ENCODE measurements at places on chromosomes 7 and 10. TPM values are rescaled to one million over a fixed set of nuclear protein-coding genes. Genes with fewer than 3 reads are reported as not detected.

The CRTAC1 gene
- not detected for total RNA-seq

The AKR1D1 gene
- not detected for total RNA-seq

The PCDH15 gene
- total RNA-seq: not detected

The VSTM2A gene
- not detected for total RNA-seq

The HACD1 gene
- total RNA-seq: 27.8 TPM

The RTKN2 gene
- total RNA-seq: 0.99 TPM

The CCDC71L gene
- total RNA-seq: 77.0 TPM

The CAV2 gene
- total RNA-seq: 256 TPM

The STEAP4 gene
- total RNA-seq: 0.76 TPM

The GHRHR gene
- not detected for total RNA-seq

The ZNF804B gene
- not detected for total RNA-seq

The OPN1SW gene
- not detected for total RNA-seq

The C10orf90 gene
- not detected for total RNA-seq

The FOXK1 gene
- 21.0 TPM for total RNA-seq

The C10orf53 gene
- not detected for total RNA-seq

The CXCL12 gene
- not detected for total RNA-seq

The HOGA1 gene
- 0.55 TPM for total RNA-seq

The NKX2-3 gene
- total RNA-seq: not detected

The CLRN3 gene
- not detected for total RNA-seq

The RBM20 gene
- total RNA-seq: not detected

All from hair follicular keratinocyte (primary cell).